Epithelial cell of proximal tubule (primary cell): ENCODE measurements at places on chromosomes 16 and 17. TPM values are rescaled to one million over a fixed set of nuclear protein-coding genes. Genes with fewer than 3 reads are reported as not detected.

- DNase-seq = no peak
These were observed 42.6 kb upstream of the RPH3AL start for GRCh38 chr17:395179-395578.

DNA sequence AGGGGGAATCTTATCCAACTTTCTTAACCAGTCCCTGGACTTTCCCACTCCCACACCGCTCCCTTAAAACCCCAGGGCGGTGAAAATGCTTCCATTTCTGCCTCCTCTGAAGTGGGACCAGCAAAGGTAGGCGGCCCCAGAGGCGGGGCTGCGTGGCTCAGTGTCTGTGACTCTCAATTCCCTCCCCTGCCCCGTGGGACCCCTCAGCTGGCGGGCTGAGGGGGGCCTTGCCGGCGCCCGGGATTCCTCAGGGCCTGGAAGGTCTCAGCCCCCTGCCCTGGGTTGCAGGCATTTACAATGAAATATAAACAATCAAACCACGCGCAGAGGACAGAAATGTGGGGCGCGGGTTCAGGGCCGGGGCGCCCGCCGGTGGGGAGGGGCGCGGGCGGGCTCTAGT is 3.6 kb downstream of the SOST start:
- DNase-seq = no peak

- no peak for DNase-seq
These were observed 2.0 kb downstream of the RNF40 start for GRCh38 chr16:30764086-30764485.

- no peak for DNase-seq
These were observed 43.5 kb downstream of the MRPS23 start for GRCh38 chr17:57806167-57806830.

DNA sequence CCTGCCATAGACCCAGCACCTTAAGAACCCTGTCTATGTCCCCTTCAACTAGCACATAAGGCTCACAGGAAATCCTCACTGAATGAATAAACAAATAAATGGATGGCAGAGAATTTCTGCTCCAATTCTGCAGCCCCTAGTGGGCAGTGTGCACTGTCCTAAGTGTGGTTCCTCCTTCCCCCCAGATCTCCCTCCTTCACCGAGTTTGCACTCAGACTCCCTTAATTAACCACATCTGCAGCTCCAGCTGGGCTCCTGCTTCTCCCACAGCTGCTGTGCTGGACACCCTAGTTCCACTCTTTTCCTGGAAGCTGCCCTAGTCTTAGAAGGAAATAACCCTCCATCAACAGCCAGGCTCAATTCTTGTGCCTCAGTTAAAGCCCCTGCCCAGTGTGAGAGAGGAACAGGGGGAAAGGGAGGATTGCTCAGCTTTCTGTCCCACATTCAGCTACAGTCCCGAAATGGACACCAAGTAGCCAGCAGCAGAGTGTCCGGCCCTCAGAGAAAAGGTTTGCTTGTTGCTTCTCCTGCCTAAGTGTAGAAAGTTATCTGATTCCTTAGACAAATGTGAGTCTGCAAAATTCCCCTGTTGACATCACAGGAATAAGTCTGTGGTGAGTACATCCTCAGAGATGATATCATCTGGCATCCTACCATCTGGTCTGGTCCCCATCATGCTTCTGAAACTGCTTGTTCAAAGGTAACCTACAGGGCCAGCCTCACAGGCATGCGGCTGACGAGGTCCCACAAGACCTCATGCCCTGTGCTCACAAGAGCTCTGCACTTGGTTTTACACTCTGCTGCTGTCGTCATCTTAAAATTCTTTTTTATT is 12.3 kb downstream of the LRRC3C start:
- DNase-seq = no peak

DNA sequence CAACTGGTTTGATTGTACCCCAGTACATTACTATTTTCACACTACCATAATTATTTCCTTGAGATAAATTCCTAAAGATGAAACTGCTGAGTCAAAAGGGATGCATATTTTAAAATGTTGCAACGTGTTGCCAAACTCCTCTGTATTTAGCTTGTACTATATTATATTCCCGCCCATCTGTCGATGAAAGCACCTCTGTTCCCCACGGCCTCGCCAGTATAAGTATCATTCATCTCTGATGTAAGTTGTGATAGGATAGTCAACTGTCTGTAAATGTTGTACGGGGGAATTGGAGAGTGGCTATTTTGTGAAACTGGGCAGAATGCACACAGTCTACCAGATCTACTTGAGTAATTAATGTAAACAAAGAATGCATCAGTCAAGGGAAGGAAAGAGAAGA is 47.7 kb upstream of the TNRC6A start:
- no peak for DNase-seq

DNA sequence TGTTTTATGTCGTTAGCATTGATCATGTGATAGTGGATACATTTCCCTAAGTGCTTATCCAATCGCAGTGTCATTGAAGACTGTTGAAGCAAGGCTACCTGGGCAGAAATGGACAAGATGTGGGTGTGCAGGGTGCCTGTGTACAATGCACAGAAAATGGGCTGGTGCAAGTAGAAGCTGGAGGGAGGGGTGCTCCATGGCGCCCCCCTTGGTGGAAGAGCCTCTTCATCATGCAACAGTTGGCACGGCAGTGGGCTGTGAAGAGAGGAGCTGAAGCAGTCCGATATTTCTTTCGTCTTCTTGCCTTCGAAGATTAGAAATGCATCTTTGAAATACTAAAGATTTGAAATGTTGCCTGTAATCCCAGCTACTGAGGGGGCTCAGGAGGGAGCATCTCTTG is 100.5 kb downstream of the PLCG2 start:
- DNase-seq = no peak

DNA sequence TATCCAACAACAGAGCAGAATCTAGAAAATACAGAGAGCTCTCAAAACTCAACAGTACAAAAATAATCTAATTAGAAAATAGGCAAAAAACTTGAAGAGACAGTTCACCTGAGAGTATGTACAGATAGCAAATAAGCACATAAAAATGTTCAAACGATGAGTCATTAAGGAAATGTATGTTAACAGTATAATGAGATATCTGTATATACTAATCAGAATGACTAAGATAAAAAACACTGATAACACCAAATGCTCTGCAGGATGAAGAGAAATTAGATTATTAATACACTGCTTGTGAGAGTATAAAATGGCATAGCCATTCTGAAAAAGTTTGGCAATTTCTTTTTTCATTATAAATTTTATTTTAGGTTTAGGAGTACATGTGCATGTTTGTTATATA is 1307.6 kb upstream of the GOT2 start:
- no peak for DNase-seq

Gene TBC1D3G
- total RNA-seq = not detected in 2 replicates

Gene CHST5
- total RNA-seq = not detected in 2 replicates

Gene NT5M
- 4.2 and 38.7 TPM in 2 replicates for total RNA-seq

Gene WIPI1
- 20.2 and 23.4 TPM in 2 replicates for total RNA-seq

Gene VWA3A
- under 0.01 TPM in 1 of 2 replicates, not detected in the other for total RNA-seq

Gene P2RX1
- total RNA-seq = not detected in 2 replicates

Gene CORO6
- total RNA-seq = 4.4 and 28.7 TPM in 2 replicates

Gene MYH11
- total RNA-seq = not detected in 2 replicates
